ENCODE measurements at places on chromosomes 5 and 9. TPM values are rescaled to one million over a fixed set of nuclear protein-coding genes. Genes with fewer than 3 reads are reported as not detected.

- H3K4me1 ChIP-seq, result peaks cover 6% of the 10 kb centered on the region
- no peaks in the 10 kb centered on the region for H3K36me3 ChIP-seq
- no peak overlapping the region for H3K4me3 ChIP-seq
- H3K27me3 ChIP-seq, result no peaks in the 10 kb centered on the region
These were observed 13.9 kb downstream of the TGFBI start for GRCh38 chr5:136042665-136043121.

DNA sequence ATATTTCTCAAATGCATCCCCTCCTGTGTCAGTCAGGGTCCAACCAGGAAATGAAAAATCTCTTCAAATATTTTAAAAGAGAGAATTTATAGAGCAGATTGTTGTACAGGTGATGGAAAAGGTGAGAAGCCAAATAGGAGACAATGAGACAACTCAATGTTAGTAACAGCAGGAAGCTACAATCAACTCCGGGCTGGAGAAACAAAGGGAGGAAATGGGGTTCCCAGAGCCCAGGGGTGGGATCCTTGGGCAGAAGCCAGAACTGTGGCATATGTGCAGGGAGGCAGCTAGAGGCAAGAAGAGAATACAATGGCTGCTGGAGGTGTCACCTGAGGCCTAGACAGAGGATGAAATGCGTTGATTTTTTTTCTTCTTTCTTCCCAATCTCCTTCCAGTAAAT lies 361.8 kb upstream of the ACTBL2 start:
- H3K4me1 ChIP-seq, result no peaks in the 10 kb centered on the region
- no peak for DNase-seq
- no peak overlapping the region for H3K27ac ChIP-seq
- H3K27me3 ChIP-seq, result no peaks in the 10 kb centered on the region
- no peak overlapping the region for H3K4me3 ChIP-seq

DNA sequence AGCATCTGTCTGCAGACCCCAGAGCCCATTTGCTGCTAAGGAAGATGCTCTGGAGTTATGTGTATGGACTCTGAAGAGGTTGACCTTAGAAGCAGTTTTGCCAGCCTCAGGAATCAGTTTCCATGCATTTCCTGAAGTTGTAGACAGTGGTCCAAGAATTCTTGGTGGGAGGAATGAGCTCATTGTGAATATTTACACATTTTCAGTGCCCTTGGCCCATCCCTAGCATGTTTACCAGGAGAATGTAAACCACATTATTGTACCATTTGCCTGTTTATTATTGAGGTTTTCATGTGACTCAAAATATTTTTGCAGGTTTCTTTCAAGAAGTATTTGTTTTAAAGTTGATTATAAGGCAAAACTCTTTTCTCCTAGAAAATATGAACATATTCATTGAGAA lies 93.8 kb downstream of the NXNL2 start:
- H3K4me3 ChIP-seq, result no peak overlapping the region
- H3K27ac ChIP-seq, result no peak overlapping the region
- H3K4me1 ChIP-seq, result no peaks in the 10 kb centered on the region
- DNase-seq, result no peak
- H3K27me3 ChIP-seq, result no peaks in the 10 kb centered on the region

KLHL3 gene
- 17.8 TPM for total RNA-seq
